ENCODE measurements at places on chromosomes 2 and 18.
A peak's percentile ranks its signal among the peaks of the same experiment; 100 is the strongest.

- DNase-seq = no peak
These were observed 4.5 kb upstream of the STON1 start for GRCh38 chr2:48525269-48525943.

DNA sequence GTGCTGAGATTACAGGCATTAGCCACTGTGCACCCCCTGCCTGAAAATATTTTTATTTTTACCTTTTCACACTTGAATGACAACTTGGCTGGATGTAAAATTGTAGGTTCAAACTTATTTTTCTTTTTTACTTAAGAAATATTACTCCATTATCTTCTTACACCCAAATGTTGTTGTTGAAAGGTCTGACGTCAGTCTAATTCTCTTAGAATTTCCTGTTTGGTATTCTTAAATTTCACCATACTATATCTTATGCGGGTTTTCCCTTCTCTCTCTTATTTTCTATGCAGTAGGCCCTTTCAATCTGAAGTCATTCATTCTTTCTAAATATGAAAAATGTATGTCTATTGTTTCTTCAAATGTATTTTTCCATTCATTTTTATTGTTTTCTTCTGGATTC lies 29.1 kb upstream of the RAB11FIP5 start:
- no peak for DNase-seq

GRCh38 chr18:2423761-2424160 lies 147.5 kb downstream of the METTL4 start:
- no peak for DNase-seq

DNA sequence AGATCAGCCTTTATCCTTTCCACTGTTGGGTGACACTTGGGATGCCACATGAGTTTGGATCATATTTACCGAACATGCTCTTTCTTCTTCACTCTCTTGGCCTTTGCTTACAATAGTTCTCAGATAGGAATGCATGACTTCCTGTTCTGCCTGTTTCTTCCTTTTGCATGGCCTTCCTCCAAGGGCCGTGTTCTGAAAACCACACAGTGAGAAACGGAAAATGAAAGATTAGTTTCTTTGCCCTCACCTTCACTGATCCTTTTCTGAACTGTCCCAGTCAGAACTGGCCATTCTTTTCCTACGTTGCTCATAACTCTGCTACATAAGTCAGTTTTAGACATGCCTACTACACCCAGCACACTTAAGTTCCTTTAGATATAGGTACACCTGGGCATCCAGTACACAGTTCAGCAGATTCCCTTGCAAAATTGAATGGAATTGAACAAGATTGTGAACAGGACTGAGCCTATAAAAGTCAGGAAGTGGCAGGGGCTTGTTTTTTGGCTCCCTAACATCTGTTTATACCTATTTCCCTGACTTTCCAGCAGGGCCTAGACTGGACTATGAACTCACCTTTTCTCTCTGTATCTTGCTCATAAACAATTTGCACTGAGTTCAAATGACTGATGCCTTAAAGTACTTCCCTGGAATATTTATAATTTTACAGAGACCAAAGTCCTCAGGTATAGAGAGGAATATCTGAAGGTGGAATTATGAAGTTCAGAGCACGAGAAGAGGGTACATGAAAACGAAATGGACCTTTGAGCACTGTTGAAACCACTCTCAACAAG lies 186.4 kb upstream of the ST6GAL2 start:
- DNase-seq = no peak

- no peak for DNase-seq
These were observed 86.4 kb downstream of the SKA1 start for GRCh38 chr18:50461251-50461650.

GRCh38 chr2:62362561-62362960 lies 143.4 kb downstream of the TMEM17 start:
- DNase-seq = no peak

- no peak for DNase-seq
These were observed 39.1 kb upstream of the PRLH start for GRCh38 chr2:237527233-237527632.

DNA sequence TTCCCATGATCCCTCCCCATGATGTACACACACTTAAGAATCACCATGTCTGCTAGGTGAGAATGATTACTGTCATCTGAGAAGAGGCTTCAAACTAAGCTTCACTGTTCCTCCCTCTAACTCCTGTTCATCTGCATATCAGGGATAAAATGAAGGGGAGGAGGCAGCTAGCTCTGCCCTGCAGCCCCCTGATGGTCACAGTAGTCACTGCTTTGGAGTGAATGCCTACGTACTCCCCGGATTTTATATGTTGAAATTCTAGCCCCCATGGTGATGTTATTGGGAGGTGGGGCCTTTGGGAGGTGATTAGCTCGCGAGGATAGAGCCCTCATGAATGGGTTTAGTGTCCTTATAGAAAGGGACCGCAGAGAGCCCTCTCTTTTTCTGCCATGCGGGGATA lies 156.4 kb downstream of the NCKAP5 start:
- DNase-seq = no peak

DNA sequence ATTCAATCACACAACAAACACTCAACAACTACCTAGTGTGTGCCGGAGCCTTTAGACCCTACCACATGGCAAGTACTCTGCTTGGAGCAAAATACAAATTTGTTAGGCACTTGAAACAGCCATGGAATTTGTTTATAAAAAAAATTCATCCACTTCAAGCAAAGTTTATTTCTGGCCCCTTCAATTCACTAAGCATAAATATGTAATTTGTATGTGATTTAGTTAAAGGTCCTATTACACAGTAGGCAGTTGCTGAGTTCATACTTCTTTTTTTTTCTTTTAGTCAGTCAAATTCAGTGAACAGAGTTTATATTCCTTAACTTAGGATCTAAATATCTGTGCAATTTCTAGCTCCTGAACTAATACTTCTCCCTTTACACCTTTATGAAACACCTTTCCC lies 22.5 kb downstream of the GCFC2 start:
- no peak for DNase-seq

DNA sequence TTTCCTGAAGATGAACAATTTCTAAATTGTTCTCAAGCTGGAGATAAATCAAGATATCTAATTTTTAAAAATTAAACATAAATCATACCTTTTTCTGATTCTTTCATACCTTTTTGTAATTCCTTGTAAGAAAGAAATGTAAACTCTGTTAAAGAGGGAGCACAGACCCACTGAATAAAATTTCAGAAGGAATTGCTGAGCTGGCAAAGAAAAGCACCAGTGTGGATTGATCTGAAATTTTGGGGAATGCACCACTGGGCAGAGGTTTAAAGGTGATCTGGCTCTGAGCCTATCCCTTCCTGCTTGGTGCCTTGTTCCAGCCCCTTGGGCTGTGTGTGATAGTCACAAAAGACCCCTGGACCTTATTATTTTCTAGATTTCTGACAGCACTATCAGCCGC lies 118.3 kb upstream of the THSD7B start:
- DNase-seq = no peak

DNA sequence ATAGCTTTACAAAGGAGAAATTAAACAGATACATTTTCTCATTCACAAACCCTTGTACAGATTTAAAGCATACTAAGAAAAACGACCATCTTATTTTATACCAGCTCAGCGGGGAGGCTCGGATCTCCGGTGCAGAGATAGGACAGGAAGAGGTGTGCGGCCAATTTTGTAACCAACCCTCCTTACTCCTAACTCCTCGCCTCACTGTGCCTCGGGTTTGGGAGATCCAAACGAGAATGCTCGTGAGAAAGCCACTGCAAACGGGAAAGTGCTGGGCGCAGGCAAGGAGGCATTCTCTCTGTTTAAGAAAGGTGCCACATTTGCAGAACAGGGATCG lies 1.2 kb downstream of the KDSR start:
- no peak for DNase-seq

GRCh38 chr2:133653056-133653455 lies 84.8 kb upstream of the NCKAP5 start:
- DNase-seq = no peak

GRCh38 chr2:2570360-2570759 lies 239.3 kb upstream of the MYT1L start:
- DNase-seq = no peak

- DNase-seq = no peak
These were observed 129.9 kb downstream of the PRPF40A start for GRCh38 chr2:152587187-152587947.

- DNase-seq = no peak
These were observed 411.1 kb downstream of the RAD51AP2 start for GRCh38 chr2:17107151-17107550.

GRCh38 chr2:1739961-1740715 lies 4.2 kb downstream of the PXDN start:
- no peak for DNase-seq

GRCh38 chr2:214730248-214730647 lies 79.2 kb downstream of the BARD1 start:
- no peak for DNase-seq

- DNase-seq = no peak
These were observed 22.9 kb upstream of the CUL3 start for GRCh38 chr2:224608104-224608503.

DNA sequence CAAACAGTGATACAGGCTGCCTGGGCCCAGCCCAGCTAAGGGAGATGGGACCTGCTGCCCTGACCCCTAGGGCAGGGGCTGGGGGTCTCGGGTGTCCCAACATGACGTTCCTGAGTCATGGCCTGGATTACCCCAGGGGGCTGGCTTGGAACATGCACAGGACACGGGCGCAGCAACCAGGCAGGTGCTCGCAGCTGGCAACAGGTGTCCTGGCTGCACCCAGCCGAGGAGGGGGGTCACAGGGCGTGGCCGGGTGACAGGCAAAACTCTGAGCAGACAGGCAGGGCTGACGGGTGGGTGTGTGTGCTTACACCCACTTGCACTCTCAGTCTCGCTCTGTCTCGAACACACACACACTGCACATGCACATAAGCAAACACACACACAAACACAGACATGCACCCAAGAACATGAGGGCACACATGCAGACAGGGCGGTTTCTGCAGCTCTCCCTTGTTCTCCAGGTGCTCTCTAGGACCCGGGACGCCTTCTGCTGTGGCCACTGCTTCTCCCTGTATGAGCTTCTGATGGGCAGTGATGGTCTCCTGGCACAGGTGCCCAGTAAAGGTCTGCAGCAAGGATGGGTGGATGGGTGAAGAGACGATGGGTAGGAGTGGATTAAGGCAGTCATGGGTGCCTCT lies 33.7 kb upstream of the TAF1B start:
- no peak for DNase-seq

DNA sequence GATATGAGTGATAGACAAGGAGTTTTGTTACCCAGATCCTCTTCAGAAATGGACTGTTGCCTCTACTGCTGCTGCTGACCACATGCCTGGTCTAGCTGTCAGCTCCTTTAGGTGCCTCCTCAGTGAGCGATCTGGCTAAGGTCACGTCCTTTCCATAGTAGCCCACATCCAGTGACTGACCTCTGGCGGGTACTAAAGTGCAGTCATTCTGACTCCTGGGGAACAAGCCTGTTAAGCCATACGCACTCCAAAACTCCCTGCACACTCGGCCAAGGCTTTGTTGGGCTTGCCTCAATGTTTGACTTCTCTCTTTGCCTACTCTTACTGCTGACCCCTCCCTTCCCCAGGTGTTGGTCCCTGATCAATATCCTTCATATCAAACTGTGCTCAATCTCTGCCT lies 685.2 kb downstream of the IRS1 start:
- DNase-seq = no peak

GRCh38 chr2:174376967-174377366 lies 18.6 kb upstream of the SCRN3 start:
- no peak for DNase-seq

GRCh38 chr2:138712212-138712979 lies 67.8 kb downstream of the NXPH2 start:
- DNase-seq = no peak

GRCh38 chr2:157875641-157876065 lies 477 bp downstream of the ACVR1 start:
- DNase-seq = peak; percentile 71

- DNase-seq = no peak
These were observed 121.6 kb upstream of the NDUFV2 start for GRCh38 chr18:8980918-8981317.

DNA sequence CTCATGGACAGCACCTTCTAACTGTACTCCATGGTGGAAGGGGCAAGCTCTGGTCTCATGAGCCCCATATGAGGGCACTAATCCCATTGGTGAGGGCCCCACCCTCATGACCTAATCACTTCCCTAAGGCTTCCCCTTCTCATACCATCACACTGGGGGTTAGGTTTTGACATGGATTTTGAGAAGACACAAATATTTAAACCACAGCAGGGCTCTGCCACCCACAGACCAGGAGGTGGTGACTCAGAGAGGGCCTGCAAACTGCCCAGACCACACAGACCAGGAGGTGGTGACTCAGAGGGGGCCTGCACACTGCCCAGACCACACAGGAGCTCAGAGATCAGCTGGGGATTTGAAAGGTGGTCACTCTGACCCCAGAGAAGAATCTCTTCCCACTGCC lies 222.0 kb downstream of the KLHL29 start:
- no peak for DNase-seq

- DNase-seq = peak; percentile 72
These were observed 56.7 kb upstream of the ACKR3 start for GRCh38 chr2:236512902-236513435.
